ENCODE measurements at places on chromosomes 7 and 10.
A peak's percentile ranks its signal among the peaks of the same experiment; 100 is the strongest.

DNA sequence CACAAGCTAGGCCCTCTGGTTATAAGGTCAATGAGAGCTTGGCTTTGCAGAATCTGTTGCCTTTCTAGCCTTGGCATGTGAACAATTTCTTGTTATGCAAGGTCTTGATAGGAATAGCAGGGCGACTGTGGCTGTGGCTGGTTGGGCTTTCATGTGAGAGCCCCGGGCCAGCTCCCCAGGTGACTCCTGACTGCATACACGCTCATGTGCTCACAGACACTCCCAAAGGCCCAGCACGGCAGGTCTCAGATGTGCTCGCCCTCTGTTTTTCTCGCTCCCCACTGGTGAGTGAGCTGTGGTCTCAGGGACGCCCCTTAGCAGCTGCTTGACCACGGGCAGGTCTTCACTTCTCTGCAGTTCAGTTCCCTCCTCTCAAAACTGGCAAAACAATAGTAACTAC, 37.1 kb upstream of the ZNF32 start:
- DNase-seq, result no peak

DNA sequence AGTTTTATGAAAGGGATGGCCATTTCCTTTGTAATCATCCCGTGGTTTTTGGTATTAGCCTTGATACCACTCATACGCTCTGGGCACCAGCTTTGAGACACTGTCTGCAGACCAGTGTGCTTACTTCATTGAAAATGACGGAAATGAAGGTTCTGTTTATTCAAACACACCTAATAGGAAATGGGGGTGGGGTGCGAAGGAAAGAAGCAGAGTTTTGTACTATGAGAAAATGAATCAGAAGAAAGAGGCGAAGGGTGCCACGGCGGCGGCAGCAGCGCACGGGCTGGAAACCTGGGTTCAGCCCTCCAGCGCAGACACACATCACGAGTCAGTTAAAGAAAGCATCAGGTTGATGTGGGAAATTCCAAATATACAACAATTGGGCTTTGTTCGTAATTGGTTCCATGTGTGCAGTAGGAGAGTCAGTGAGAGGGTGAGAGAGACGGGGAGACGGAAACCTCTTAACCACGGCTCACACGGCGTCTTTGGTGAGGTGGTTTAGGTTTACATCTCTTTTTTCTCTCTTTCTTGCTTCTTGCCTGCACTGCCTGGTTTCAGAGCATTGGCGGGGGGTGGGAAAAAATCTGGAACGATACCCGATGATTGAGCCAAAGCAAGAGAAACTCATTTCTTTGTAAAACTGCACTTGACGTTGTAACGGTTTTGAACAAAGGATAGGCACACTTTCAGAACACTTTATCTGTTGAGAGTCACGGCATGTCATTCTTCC, 321.2 kb downstream of the FRMD4A start:
- DNase-seq, result peak; percentile 83

DNA sequence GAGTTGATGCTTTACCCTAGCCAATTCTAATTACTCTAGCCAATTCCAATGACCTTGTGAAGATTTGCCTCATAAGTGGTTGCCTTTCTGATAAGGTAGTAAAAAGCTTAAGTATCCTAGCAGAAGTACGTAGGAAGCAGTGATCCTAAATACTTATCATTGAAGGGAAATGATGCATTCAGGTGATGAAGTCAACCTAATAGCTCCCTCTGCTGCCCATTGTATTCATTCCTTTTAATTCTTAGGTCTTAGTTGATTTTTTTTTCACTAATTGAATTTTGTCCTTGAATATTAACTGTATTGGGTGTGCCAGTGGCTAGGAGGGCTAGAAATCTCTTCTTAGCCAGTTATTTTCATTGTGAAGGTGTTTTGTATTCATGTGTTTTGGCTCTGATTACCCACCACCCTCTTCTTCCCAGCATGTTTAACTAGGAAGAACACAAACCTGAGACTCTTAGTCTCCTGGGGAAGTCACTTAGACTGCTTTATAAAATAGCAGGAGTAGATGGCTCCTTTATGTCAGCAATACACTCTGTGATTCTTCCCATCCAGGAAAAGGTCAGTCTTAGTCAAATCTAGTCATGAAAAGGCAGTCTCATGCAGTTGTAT, 46.3 kb downstream of the PLEKHA8 start:
- no peak for DNase-seq

GRCh38 chr7:52209614-52210013, 825.8 kb upstream of the POM121L12 start:
- DNase-seq, result no peak

DNA sequence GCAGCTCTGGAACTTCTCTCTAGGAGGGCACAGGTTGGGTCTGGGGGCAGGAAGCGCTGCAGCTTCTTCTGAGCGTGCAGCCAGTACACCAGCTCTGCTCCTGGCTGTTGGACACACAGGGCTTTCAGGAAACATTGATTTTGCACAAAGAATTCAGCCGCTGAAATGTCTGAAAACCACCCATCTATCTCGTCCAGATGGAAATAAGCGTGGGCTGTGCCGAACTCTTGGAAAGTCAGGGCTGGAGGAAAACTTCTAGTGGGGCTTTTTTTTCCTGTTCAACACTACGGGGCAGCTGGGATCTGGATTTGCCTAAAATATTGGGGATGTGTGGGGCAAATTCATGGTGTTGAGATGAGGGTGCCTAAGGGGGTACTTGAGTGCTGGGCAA, 31.2 kb downstream of the PALD1 start:
- DNase-seq, result no peak

DNA sequence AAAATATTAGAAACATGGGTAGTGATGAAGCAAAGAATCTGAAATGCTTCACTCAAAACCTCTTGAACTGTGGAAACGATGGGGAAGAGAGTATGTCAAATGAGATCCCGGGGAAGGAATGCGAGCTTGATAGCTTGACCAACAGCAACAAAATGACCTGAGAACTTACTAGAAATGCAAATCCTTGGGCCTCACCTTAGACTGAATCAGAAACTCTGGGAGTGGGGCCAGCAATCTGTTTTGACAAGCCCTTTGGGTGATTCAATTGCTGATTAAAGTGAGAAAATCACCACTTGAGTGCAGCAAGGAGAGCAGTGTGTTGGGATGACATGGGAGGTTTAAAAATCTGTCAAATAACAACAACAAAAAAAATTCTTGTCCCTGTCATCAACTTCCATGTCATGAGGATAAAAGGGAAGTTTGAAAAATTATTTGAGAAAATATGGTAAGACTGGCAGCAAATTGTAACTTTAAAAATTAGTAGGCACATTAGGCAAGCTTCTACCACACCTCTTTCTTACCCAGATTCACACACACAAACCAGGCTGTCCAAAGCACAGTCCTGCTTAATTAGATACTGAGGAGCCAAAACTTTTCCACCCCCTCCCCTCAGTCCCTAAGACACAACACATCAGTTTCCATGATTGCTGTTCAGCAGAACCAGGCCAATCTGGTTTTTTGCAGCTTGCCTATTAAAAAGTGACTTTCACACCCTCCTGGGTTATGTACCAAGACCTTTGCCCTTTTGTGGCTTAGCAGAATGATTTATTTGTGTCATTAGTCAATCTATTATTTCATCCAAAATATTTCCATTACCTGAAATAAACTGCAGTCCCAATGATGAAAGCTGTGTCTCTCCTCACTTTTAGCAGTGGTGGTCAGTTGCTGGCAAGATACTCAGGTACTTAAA, 15.6 kb downstream of the CALCR start:
- DNase-seq, result no peak

GRCh38 chr10:114057855-114058254, 14.2 kb downstream of the ADRB1 start:
- no peak for DNase-seq

- DNase-seq, result no peak
These were observed 54.8 kb upstream of the IFRD1 start for GRCh38 chr7:112395411-112395810.

- no peak for DNase-seq
These were observed 42.6 kb downstream of the CNOT4 start for GRCh38 chr7:135467207-135467711.

DNA sequence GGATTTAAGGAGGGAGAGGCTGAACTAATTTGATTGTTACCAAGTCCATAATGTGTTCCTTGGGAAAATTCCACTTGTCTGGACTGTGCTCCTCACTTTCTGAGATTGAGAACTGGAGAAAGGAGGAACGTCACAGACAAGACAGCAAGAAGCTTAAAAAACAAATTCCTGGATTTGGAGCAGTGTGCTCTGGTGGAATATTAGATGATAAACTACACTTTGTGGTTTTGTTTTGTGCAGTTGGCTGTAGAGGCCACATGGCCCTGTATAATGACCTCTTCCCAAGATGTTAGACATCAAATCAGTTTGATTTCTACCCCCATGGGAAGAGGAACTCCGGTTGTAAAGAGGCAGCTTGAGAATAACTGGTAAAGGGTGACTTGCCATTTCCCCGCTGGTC, 421.3 kb upstream of the GALNT17 start:
- DNase-seq, result no peak

DNA sequence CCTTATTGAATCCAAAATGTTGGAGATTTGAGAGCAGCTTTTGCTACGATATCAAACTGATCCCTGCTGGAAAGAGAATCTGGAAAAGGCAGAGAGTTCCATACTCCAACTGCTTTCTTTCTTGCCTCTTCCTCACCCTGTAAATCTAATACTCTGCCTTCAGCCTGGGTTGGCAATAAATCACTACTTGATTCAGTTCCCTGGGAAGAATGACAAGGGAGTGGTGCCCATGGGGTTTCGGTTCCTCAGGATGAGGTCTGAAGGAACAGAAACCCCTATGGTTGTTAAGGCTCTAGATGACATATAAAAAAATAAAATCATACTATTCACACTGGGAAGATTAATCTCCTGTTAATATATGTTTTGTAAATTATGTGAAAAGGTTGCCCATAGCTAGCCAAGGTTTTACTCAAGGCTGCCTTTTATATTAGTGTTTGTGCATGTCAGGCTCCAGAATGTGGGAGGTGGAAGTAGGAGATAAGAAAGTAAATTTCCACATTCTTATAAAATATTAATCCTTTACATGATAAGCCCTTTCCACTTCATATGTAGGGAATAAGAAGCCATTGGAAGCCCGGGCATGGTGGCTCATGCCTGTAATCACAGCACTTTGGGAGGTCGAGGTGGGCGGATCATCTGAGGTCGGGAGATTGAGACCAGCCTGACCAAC, 106.2 kb upstream of the CACNA2D1 start:
- DNase-seq, result no peak

DNA sequence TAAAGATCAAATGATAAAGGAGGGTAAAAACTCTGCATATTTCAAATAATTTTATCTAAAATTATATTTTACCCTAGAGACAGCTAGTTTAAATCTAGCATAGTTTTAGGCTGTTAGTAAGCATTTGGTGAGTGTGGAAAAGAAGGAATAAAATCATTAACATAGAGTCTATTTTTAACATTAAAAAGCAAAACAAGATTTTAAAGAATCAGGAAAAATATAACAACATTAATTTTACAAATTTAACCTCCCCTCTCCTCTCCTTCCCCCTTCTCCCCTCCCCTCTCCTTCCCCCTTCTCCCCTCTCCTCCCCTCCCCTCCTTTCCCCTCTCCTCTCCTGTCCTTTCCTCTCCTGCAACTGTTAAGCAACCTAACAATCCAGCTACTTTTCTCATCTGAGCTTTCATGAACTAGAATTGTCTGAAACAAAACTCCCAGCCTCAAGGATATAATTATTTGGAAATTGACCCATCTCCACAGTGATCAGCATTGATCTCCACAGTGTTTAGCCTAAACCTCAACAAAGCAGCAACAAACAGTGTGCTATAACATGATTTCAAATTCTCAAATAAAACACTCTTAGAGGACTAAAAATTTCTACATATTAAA, 293.2 kb downstream of the PPP1R3A start:
- DNase-seq, result no peak

DNA sequence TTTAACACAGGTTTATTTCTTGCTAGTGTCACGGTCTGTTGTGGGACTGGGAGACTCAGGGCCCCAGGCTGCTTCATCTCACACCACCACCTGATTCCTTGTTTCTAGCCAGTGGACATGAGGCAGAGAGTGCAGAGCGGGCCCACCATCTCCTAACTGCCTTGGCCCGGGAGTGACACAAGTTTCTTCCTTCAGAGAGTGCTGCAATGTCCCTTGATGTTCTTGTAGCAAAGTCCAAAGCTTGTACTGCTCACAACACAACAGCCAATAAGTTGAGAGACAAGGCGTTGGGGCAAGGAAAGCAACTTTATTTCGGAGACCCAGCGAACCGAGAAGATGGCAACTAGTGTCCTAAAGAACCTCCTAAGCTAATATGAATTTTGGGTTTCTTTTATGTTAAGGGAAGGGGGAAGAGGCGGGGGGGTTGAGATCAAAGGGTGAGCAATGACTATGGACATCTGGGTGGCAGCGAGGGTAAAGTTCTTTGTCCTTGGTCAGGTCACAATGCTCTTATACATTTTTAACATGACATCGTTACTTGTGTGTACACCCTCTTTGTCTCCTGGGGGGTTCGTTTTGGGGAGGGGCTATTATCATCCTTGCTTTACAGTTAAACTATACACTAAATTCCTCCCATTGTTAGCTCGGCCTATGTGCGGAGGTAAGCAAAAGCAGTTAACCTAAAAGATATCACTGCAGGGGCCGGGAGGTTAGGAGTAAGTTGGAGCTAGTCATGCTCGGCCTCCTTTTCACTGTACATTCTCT, 31.6 kb downstream of the SH2D4B start:
- DNase-seq, result no peak

DNA sequence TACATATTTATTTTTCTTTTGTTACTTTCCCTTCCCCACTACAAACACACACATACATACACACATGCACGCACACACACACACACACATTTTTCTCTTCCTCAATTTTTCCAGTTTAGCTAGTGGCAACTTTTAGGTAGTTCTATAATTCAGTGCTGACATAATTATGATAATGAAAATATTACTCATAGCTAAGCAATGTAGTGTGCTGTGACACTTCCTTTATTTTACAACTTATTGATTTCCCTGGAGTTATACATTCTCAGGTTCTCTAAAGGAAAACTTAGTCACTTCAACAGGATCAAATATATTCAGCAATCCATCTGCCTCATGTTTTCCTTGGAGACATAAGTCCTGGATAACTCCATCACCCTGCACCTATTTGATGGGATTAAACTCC, 151.6 kb downstream of the CACNA2D1 start:
- DNase-seq, result no peak

DNA sequence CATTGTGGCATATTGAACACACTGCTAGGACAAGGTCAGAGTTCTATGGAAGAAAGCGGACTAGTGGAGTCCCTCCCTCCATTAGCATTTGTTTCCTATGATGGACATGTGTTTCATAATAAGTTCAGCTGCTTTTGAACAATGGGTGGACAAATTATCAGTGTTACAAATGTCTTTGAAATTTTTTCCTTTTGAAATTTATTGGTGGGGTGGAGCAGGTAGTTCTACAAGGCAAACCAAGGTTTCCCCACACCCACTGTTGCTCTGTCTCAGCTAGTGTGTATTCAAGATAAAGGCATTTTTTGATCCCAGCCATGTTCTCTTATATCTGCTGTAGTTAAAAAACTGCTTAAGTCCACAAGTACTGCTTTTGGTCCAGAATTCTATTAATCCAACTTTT, 79.9 kb downstream of the MALSU1 start:
- DNase-seq, result no peak

- no peak for DNase-seq
These were observed 289.3 kb upstream of the MTPN start for GRCh38 chr7:136266457-136266856.

- DNase-seq, result no peak
These were observed 84.5 kb downstream of the CARD11 start for GRCh38 chr7:2959103-2959680.

Measured in stimulated activated CD4-positive, alpha-beta T cell treated with anti-CD3 and anti-CD28 coated beads, Interleukin-15, amount 100 ng/mL, for 24 hours (primary cell).